ENCODE measurements at places on chromosomes 12 and 14.
A peak's percentile ranks its signal among the peaks of the same experiment; 100 is the strongest.

- no peak for DNase-seq
These were observed 34.7 kb downstream of the CNOT2 start for GRCh38 chr12:70277973-70278372.

GRCh38 chr14:90828642-90829487 is 12.6 kb upstream of the TTC7B start:
- DNase-seq: no peak

DNA sequence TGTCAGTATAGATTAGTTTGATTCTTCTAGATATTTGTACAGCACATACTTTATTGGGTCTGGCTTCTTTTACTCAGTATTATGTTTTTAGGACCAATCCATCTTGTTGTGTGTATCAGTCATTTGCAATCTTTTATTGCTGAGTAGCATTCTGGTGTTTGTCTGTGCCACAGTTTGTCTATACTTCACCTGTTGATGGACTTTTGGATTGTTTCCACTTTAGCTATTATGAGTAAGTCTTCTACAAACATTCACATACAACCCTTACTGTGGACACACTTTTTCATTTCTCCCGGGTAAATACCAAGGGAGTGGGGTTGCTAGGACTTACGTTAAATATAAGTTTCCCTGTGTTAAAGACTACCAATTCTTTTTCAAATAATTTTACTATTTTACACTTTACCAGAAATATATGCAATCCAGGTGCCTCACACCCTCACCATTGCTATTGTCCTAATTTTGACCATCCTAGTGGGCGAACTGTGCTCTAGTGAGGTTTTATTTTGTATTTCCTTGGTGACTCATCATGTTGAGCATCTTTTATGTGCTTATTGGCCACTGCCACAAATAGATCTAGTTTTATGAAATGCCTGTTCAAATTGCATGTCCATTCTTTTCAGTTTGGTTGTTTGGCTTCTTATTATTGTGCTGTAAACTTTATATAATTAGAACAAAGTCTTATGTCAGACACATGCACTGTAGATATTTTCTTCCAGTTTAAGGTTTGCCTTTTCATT is 304.7 kb upstream of the TMTC1 start:
- no peak for DNase-seq

DNA sequence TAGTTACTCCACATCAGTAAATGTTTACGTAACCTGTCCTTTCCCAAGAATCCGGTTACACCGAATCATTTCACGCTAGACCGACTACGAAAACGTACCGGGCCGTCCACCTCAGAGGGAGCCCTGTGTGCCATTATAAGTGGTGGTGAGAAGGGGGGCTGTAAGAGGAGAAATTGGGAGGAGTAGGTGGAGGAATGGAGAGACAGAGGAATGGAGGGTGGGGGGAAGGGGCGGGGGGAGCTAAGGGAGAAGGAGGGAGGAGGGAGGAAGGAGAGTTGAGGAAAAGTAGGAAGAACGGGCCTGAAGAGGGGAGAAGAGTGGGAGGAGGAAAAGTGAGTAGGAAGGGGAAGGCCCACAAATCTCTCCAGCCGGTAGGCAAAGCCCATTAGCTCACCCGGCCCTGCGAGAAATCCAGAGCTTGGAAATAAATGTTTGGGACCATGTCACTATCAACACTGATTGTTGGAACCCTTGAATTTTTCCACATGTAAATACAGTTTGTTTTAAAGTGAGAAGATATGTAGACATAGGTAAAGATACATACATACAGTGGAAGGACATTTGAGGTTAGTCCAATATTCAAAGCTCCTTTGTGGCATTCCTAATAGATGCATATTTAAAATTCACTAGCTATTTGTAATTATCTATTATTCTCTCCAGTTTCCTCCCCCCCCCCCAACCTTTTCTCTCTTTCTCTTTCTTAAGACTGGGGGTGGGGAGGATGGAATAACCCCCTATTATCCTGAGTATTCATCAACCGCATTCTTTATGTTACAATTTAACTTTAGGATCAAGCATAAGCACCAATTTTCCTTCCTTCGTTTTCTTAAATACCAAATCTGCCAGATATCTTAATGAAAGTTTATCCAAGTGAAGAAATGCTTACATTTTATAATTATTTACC is 2.1 kb upstream of the FOXG1 start:
- no peak for DNase-seq

DNA sequence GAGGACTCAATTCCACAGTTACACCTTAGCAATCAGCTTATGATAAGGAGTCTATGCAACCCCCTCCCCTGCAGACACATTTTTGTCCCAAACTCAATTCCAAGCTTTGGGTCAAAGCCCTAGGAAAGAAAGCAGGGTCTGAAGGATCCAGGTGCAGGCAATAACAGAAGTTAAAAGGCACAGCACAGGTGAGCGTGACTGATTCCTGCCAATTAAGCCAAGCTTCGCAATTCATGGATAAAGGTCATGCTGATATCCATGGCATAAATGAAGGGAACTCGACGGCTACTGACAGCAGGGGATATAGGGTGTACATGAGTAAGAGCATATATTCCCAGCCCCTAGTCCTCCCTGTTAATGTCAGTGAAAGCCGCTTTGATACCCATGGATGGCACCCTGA is 39.3 kb downstream of the C12orf56 start:
- DNase-seq: no peak

- peak; percentile 19 for DNase-seq
These were observed 93.7 kb upstream of the EEA1 start for GRCh38 chr12:93022603-93023340.

GRCh38 chr12:117109943-117110635 is 10.9 kb upstream of the TESC start:
- DNase-seq: no peak

DNA sequence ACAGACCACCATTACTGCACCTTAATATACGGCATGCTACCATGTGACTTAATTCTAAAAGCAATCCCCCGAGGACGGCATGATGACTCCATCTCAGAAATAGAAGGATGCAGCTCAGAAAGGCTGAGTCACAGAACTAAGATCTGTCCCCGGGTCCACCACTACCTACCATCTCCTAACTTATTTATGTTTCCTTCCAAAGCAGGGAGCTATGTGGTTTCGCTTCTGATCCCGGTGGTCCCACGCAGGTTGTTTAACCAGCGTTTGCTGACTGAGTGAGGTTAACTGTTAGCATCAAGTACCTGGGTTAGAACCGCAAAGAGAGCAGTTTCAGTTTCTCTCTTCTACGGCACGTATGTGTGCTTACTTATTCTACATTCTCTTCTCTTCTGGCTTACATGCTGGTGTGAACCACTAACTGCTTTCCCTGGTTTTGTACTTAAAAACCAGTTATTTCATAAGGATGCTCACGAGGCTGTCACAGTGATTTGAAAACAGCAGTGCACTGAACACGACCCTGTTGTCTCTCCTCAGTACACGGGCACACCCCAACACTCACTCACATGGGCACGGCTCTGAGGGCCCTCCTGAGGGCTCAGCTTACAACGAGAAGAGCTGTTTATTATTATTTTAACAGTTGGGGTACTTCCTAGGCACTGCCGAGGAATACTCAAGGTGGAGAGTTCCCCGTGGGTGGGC is 66.7 kb downstream of the CCDC88C start:
- DNase-seq: peak; percentile 31

DNA sequence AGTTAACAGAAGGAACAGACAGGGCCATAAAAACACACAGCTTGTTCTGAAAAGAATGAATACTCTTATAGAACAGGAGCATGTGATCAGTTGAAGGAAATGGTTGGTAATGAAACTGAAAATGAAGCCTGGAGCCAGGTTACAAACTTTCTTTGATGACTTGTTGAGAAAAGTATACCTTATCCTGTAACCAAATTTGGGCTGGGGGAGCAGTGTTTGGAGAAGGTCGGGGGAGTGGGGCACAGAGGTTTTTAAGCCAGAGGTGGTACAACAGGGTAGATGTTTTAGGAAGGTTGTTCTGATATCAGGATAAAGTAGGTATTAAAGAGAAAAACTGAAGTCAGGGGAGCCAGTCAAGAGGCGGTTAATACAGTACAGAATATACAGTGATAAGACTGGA is 8.2 kb downstream of the GOLT1B start:
- DNase-seq: no peak

DNA sequence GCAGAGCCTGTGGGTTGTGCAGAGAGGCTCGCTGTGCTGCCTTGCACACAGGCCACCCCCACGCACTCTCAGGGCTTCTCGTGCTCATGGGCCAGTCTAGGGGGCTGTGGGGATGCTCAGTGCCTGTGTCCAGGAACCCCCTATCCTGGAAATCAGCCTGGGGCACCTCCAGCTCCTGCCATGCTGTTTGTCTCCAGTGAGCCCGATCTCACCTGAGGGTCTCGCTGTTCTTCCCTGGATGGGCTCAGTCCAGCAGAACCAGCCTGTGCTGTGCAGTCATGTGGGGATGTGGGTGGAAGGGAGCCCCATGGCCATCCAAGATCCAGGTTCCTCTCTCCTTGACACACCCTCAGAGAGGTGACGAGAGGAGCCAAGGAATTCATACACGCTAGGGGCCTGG is 26.7 kb downstream of the SERPINA1 start:
- no peak for DNase-seq

DNA sequence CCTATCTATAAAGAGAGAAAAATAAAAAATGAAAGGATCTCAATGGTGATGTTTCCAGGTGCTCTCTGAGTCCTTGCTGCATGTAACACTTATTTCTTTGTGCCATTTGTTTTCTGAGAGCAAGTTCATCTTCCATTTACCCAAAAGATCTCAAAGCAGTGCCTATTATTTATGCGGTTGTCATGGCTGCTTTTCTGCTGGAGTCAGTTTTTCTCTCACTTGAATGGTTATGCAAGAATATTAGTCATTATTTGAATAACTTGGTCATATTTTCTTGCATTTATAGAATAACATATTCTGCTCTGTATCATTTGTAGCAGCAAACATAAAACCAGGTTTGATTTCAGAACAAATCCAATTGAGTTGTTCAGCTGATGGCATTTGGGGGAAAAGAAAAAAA is 141.8 kb upstream of the G2E3 start:
- no peak for DNase-seq

GRCh38 chr12:28308891-28309290 is 118.6 kb downstream of the CCDC91 start:
- no peak for DNase-seq

GRCh38 chr14:65411656-65412031 is 886 bp upstream of the FUT8 start:
- peak; percentile 93 for DNase-seq

DNA sequence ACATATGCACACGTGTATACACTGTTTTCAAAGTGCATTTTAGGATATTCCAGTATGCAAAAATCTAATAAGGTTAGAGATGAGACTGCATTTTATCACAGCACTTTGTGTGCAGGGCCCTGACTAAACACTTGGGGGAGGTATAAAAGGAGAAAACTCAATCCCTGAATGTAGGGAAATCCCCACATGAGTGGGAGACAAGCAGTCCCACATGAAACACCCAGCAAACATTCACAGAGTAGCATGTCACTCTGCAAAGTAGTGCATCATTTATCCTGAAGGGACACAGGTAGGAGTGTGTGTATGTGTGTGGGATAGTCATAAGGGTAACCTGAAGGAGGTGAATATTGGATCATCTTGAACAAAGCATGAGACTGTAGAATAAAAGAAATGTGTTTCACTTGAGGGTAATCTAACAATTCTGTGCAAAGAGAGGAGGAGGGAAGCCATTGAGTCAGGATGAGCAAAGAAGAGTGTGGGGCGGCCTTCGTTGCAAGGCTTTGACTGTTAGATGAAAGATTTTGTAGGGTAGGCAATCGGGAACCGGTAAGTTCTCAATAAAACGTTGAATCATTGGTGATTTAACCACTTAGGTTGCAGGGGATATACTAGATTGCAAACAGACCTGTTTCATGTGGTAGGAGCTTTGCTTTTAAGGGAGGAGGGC is 2.9 kb downstream of the PRPF40B start:
- DNase-seq: peak; percentile 80

- peak; percentile 8 for DNase-seq
These were observed 1.3 kb upstream of the ASCL1 start for GRCh38 chr12:102955926-102956737.

DNA sequence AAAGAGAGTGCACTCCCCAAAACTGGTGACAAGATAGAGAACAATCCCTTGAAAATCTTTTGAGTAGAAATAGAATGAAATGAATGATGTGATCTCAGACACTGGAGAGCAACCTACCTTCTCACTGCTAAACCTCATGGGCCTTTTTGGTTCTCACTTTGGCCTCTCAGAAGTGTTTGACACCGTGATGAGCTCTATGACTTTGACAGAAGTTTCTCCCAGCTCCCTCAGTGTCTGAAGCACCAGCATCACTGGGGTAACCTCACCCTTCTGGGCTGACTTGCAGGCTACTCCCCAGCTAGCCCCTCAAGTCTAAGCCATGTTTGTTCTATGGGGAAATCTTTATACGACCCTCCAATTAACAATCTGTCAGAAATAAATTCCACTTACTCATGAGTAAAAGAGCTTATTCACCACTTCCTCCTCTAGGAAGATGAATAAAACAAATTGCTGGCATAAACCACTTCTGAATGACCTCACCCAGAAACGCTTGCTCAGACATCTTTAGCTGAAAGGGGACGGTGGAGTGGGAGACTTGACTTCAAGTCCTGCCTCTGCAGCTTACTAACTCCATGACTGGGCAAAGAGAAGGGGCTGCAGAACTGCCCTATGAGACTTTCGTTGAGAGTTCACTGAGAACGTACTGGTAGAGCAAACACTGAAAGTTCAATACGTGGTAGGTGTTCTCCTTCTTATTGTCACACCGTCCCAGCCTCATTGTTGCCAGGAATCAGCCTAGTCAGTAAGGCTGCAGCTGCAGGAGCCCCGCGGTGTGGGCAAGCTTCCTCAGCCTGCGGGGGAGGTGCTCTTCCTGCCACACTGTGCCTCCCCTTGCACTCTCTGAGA is 46.5 kb downstream of the ST8SIA1 start:
- DNase-seq: peak; percentile 54

DNA sequence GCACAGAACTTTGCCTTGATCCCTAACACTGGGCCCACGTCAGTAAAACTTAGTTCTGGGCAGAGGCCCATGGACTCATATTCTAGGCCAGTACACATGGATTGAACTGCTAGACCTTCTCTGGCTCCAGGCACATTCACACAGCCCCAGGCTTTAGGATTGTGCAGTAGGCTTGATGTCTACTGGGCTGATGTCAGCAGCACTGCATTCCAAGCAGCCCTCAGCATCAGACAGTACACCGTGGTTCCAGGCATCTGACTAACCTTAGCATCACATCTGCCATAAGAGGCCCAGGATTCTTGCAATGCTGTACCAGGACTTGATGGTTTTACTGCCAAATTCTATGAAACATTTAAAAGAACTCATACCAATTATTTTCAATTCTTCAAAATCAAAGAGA is 301.9 kb downstream of the CCER1 start:
- no peak for DNase-seq

Data from kidney tubule cell (primary cell).